ENCODE measurements at places on chromosomes 6 and 20. TPM values are rescaled to one million over a fixed set of nuclear protein-coding genes. Genes with fewer than 3 reads are reported as not detected.

The ZNF343 gene
- 12.0 TPM for total RNA-seq

The FAM209B gene
- 2.2 TPM for total RNA-seq

The TULP1 gene
- total RNA-seq = not detected

The CTNNBL1 gene
- 41.5 TPM for total RNA-seq

The LY6G6C gene
- total RNA-seq = not detected

The KHDC1L gene
- total RNA-seq = not detected

The PLG gene
- 0.73 TPM for total RNA-seq

The SIGLEC1 gene
- 0.32 TPM for total RNA-seq

The SLC17A1 gene
- 0.19 TPM for total RNA-seq

The DDAH2 gene
- total RNA-seq = 5.4 TPM

The ROS1 gene
- not detected for total RNA-seq

The EFCAB8 gene
- 1.5 TPM for total RNA-seq

The PKIB gene
- 0.67 TPM for total RNA-seq

The PRL gene
- total RNA-seq = not detected

The MTFR2 gene
- total RNA-seq = 1.2 TPM

The RFX6 gene
- total RNA-seq = not detected

The LAMP5 gene
- not detected for total RNA-seq

The CCND3 gene
- total RNA-seq = 223 TPM

The LAMA5 gene
- 0.49 TPM for total RNA-seq

The FUT9 gene
- total RNA-seq = not detected

The FGD2 gene
- total RNA-seq = 1.4 TPM

The NFYA gene
- total RNA-seq = 56.9 TPM
